ENCODE measurements at places on chromosomes 5 and 9. TPM values are rescaled to one million over a fixed set of nuclear protein-coding genes. Genes with fewer than 3 reads are reported as not detected.

ARHGEF28 gene
- total RNA-seq = 0.05 TPM

NMUR2 gene
- total RNA-seq = not detected

DMAC1 gene
- 45.4 TPM for total RNA-seq

FOXI1 gene
- not detected for total RNA-seq

PPP6C gene
- total RNA-seq = 47.4 TPM

DNA sequence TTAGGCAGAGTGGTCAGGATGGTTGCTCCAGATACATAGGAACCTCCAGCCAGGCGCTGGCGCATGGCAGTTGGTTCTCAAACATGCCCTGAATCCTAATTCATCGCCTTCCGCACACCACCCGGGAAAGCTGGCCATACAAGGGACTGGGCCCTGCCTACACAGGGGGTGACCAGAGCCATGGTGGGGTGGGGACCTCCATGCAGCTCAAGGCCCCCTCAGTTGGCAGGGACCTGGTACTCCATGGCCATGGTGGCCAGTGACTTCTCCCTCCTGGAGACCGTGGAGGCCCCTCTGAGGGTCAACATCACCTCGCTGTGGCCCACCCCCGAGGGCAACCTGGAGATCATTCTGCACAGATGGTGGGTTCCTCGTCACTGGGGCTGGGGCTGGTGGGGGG lies 26.8 kb downstream of the PAEP start:
- no peak for DNase-seq

GRCh38 chr5:142636093-142636492 lies 49.8 kb downstream of the FGF1 start:
- DNase-seq = no peak

DNA sequence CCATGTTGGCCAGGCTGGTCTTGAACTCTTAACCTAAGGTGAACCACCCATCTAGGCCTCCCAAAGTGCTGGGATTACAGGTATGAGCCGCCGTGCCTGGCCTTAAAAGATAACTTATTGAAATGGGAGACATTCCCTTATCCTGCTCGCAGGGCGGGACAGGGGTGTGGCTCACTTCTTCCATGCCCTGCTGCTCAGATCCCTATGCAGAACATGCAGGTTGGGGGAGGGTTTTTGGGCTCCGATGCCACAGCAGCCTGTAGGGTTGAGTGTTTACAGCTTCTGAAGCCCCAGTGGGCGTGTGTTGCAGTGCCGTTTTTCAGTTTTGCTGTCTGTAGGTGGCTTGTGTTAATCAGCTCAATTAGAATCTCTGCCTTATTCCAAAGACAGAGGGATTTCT lies 108.0 kb upstream of the BRINP1 start:
- no peak for DNase-seq

GRCh38 chr5:159764283-159765134 lies 151.8 kb upstream of the ADRA1B start:
- peak; percentile 40 for DNase-seq

DNA sequence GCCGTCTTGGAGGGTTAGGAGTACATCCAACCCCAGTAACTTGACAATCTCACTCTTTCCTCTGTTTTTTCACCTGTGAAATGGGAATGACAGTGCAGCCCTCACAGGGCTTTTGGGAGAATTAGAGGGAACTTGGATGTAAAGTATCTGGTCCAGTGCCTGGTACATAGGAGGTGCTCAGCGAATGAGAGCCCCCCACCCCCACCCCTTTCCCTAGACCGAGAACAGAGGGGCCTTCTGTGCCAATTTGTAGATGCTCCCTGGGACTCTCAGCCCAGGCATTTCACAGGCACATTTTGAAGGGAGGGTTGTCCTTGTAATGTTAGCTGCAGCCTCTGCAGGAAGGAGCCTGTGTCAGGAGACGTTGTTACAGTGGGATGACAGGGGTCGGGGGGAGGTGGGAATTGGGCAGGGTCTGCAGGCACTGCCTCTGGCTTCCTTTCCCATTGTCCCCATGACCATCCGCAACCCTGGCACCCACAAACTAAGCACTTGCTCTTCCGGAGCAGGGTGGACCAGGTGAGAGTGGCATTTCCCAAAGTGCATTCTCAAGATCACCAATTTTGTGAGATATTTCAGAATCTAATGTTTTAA lies 47.0 kb downstream of the AMBP start:
- no peak for DNase-seq

DNA sequence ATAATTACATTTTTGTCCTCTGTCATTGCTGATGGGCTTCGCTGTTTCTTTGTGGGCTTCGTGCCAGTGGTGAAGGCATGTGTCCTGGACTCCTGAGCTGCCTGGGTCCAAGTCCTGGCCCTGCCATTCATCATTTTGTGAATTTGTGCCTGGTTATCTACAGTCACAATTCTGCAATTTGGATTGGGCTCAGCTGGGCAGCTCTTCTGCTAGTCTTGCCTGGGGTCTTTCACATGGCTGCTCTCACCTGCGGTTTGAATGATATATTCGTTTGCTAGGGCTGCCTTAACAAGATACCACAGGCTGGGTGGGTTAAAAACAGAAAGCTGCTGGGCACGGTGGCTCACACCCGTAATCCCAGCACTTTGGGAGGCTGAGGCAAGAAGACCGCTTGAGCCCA lies 192.7 kb upstream of the IER5L start:
- DNase-seq = no peak

- DNase-seq = no peak
Observed at GRCh38 chr5:93611976-93612854, 29.2 kb downstream of the NR2F1 start.

- no peak for DNase-seq
Observed at GRCh38 chr9:21326526-21327139, 8.6 kb downstream of the KLHL9 start.

DNA sequence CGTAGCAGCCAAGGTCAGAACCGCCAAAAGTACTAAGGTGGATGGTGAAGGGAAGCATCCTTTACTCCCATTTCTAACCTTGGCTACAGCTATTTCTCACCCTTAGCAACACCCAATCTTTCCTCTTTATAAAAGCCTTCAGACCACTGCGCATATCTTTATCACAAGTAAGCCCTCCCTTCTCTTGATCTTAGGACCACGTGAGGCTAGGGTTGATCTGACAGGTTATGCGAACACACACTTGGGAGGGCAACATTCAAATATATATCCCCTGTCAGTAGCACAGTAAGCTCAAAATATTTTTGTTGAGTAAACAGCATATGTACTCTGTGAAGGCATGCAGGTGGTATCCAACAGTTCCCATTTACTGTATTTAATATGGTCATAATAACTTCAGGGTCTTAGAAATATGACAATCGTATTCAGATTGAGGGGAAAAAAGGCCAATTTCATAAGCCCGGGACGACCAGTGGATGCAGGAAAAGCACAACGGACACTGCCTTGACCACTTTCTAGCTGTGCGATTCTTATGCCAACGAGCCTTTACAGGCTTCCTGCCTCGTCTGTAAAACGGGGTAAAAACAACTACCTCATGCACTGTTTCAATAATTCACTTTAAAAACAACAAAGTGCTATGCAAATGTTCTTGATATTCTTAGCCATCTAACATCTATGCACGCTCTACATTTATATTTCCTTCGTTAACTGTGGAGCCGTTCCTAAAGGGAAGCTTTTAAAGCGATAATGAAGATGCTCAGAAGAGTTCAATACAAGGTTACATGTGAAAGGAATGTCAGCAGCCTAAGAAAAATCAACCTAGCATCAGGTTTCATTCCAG lies 1.3 kb downstream of the ARSB start:
- peak; percentile 10 for DNase-seq

- no peak for DNase-seq
Observed at GRCh38 chr5:151293624-151294023, 9.9 kb downstream of the SLC36A3 start.

DNA sequence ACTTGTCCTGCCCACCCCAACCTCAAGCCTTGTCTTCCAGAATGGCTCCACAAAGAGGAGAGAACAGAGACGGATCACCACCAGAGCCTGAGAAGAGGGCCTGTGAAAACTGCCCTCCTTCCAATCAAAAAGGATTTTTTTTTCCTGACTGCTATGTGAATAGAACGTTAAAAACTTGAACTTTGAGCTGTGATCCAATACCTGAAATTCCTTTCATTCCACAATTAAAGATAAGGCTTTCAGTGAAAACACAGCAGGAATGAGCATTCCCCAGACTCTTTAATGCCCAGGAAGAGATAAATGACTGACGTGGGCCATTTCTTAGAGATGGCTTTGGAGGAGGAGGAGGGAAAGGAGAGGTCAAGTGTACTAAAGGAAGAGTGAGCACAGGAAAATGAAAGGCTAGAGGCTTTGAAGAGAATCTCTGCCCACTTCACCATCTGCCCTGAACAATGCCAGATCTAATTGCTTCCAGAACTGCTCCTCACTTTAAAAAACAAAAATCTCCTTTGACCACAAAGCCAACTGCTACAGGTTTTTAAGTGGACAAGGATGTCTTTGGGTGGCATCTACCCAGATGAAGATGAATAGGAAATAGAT lies 177.9 kb upstream of the MAP3K1 start:
- DNase-seq = no peak
